RPMI7951 (cell line): ENCODE measurements at places on chromosomes 16 and 17. TPM values are rescaled to one million over a fixed set of nuclear protein-coding genes. Genes with fewer than 3 reads are reported as not detected.
A peak's percentile ranks its signal among the peaks of the same experiment; 100 is the strongest.

- DNase-seq: no peak
Observed at GRCh38 chr17:60077672-60078519, 825 bp downstream of the HEATR6 start.

DNA sequence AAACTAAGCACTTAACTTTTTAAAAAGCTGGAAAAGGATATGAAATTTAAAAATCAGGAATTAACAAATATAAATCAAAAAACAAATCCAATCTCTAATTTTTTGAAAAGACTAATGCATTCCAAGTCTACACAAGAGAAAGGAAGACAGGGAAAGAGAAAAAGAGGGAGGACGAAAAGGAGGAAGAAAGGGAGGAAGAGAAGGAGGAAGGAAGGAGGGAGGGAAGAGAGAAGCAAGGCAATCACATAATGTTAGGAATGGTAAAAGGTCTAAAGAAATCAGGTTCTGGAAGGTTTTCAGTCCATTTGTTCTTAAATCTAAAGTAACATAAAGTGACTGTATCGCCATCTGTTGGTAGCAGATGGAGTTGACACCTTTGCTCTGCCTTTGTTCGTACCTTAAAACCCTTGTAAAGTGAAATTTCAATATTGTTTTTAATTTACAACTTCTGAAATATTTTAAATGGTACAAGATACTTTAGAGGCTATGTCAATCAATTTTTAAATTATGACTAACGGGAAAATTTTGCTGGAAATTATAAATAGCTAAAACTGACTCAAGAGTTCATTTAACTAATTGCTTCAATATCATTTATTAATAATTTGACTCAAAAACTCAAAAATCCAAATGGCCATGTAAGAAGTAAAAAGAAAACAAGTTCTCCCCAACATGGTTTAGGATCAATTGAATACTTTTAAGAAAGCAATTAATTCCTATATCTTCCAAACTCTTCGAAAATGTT is 20.4 kb upstream of the CDYL2 start:
- peak; percentile 47 for DNase-seq

GRCh38 chr17:59631276-59631675 is 11.6 kb downstream of the CLTC start:
- no peak for DNase-seq

GRCh38 chr17:55659661-55660060 is 63.0 kb downstream of the TMEM100 start:
- no peak for DNase-seq

- DNase-seq: no peak
Observed at GRCh38 chr17:8710813-8711212, 33.8 kb downstream of the CCDC42 start.

- no peak for DNase-seq
Observed at GRCh38 chr16:85062845-85063244, 35.2 kb downstream of the KIAA0513 start.

Gene SDR42E2
- not detected in 2 replicates for total RNA-seq

Gene SYNRG
- total RNA-seq: 3.5 and 5.0 TPM in 2 replicates

DNA sequence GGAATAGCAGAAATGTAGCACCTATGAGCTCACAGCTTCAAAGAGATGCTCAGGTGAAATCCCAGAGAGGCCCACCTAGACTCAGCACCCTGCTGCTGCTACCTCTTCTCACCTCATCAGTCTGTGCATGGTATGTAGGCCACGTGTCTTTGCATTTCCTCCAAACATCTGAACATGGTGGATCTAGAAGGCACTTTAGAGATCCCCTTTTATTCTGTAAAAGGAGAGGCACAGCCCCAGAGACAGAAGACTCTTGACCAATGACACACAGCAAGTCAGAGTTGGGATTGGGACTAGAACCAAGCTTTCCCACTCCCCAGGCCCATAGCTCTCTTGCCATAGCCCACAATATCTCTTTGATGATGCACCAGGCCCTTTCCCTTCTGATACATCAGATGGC is 19.4 kb upstream of the NKD1 start:
- DNase-seq: no peak

Gene PMFBP1
- total RNA-seq: 0.68 and 1.8 TPM in 2 replicates

GRCh38 chr16:11354733-11355574 is 9.7 kb downstream of the RMI2 start:
- DNase-seq: peak; percentile 49

Gene ZNF267
- 12.6 and 14.8 TPM in 2 replicates for total RNA-seq

DNA sequence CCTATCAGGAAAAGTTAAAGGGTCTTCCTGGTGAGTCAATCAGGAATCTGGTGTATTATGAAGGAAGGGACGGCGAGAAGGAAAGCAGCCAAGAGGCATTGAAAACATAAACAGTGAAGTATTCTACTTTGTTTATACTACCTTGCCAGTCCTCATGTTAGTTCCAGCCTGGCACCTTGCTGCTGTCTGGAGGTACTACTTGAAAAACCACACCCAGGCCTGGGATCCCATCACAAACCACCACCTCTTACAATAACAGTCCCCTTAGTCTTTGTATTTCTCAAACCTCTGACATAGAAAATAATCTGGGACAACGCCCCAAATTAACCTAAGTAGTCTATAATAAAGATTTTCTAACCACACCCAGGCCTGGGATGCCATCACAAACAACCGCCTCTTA is 676.7 kb upstream of the SOX9 start:
- no peak for DNase-seq

DNA sequence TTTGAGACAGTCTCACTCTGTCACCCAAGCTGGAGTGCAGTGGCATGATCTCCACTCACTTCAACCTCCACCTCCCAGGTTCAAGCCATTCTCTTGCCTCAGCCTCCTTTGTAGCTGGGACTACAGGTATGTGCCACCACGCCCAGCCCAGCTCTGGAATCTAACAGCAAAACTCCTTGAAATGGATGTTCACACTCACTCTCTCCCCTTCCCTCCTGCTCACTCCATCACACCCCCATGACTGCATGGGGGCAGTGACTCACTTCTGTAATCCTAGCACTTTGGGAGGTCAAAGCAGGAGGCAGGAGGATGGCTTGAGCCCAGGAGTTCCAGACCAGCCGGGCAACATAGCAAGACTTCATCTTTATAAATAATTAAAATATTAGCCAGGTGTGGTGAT is 11.1 kb upstream of the TFAP4 start:
- no peak for DNase-seq

DNA sequence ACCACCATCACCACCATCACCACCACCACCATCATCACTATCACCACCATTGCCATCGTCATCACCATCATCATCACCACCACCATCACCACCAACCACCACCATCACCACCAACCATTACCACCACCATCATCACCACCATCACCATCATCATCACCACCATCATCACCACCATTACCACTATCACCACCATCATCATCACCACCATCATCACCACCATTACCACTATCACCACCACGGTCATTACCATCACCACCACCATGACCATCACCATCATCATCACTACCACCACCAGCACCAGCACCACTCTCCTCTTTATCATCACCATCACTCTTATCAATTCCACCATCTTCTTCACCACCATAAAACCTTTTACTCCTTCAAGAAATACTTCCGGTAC is 1.1 kb upstream of the TMEM114 start:
- DNase-seq: no peak

- no peak for DNase-seq
Observed at GRCh38 chr16:74737521-74737920, 36.9 kb upstream of the MLKL start.
